Heart right ventricle (tissue), 16 donors: ENCODE measurements at places on chromosomes 11 and 22. TPM values are rescaled to one million over a fixed set of nuclear protein-coding genes. Genes with fewer than 3 reads are reported as not detected.

DNA sequence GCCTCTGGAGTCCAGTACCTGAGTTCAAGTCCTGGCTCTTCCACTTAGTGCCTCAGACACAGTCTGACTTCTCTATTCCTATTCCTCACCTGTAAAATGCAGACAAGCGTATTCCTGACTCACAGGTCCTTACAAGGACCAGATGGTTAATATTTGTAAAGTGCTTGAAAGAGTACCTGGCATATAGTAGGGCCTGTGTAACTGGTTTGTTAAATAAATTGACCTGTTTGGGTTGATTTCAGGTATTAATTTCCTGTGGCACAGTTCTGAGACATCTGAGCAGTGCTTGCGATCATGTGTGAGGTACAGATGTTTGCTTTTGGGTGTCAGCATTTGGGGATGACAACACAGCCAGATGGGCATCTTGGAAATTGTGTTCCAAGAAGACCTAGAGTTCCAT, 127.5 kb downstream of the APIP start:
- no peaks in the 10 kb centered on the region for H3K27me3 ChIP-seq
- H3K27ac ChIP-seq: no peak overlapping the region
- H3K36me3 ChIP-seq: no peaks in the 10 kb centered on the region
- H3K4me3 ChIP-seq: no peak overlapping the region
- H3K4me1 ChIP-seq: peaks cover 17% of the 10 kb centered on the region

- peaks cover 5% of the 10 kb centered on the region for H3K4me1 ChIP-seq
- H3K27me3 ChIP-seq: no peaks in the 10 kb centered on the region
- H3K36me3 ChIP-seq: no peaks in the 10 kb centered on the region
- no peak overlapping the region for H3K4me3 ChIP-seq
Observed at GRCh38 chr22:47091246-47091651, 328.8 kb downstream of the TBC1D22A start.

DNA sequence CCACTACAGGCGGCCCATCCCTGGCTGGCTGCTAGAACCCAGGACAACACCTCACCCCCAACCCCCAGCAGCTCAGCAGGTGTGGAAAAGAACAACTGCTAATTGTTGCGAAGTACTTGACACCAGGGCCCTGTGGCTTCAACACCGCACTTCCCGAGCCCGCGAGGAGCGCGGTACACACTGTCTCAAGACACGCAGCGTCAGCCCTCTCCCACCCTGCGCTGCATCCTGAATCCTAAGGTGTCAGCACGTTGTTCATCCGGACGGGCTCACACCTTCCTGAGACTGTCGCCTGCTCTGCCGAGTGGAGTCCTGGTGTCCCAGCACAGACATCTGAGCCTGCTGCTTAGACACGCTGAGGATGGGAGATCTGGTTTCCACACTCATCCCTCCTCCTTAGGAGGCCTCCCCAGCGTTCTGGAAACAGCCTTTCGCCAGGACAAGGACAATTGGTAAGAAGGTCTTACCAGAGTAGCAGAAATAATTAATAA, 1336.2 kb downstream of the BRD1 start:
- no peak overlapping the region for H3K27ac ChIP-seq
- no peaks in the 10 kb centered on the region for H3K36me3 ChIP-seq
- peaks cover 7% of the 10 kb centered on the region for H3K4me1 ChIP-seq
- no peak for DNase-seq

Gene PHF5A
- total RNA-seq: 26.2 TPM
